Activated naive CD8-positive, alpha-beta T cell treated with anti-CD3 and anti-CD28 coated beads for 36 hours (primary cell): ENCODE measurements at places on chromosomes 4 and X.

DNA sequence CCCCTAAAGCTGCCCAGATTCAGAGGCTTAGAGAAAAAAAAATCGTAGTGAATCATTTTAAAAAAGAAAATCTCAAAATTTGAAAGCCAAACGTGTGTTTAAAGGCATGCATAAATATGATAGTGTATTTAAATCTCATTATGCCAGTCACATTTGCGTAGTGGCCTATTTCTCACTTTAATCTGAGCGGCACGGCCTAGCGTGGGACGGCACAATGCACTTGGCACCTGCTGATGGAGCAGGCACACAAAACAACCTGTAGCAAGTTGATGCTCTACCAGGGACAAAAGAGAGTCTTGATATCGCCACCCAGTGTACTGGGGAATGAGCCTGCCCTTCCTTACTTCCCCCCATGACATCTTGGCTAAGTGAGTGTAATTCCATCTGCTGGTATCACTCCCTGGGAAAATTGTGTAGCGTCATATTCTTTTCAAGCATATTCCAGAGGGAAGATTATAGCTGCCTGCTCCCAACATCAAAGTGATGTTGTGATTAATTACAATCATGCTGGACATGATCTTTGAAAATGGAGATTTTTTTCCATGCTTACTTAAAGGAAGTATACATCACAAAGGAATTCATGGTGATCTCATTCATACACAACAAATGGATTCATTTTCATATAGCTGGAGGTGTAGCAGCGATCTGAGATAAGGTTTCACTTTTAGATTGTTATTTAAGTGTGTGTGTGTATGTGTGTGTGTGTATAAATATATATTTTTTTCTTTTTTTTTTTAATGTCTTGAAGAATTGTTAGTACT, 138.8 kb downstream of the DCTD start:
- no peak for DNase-seq

DNA sequence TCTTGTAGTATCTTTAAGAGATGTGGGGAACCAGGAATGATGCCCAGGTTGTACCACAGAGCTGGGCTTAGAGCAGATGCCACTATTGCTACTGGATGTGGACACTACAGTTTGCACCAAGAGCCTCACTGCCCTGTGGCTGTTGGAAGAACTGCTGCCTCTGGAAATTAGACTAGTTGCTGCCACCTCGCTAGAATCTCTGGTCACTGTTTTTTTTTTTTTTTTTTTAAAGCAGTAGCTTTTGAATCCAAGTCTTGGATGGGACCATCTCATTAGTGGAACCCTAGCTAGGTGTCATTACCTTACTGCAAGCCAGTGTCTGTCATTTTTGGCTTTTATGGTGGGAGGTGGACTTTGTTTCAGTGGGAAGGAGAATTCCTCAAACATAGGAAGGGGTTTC, 105.5 kb downstream of the ARHGAP10 start:
- no peak for DNase-seq

DNA sequence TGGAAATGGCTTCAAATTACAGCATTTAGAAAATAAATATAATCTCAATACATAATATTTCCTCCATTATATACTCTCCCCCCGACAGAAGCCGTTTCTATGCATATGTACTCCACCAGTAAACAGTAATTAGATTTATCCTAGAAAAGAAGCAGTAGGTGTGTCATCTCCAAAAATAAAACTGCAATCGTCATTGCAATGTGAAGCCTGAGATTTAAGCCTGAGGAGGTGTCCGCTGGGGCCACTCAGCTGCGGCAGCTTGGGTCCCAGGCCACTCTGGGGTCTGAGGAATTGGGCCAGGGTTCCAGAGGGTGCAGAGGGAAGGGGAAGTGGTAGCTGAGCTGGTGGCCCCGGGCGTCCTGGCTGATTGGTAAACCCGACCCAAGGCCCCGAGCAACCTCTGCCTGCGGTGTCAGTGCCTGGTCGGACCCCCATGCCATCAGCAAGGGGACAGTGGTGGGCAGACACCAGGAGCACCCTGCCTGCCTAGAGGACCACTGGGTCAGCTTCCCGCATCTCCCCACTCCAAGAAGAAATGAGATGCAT, 7.8 kb upstream of the MXD4 start:
- no peak for DNase-seq

- no peak for DNase-seq
These were observed 459.0 kb upstream of the NR3C2 start for GRCh38 chr4:148901075-148901705.

- no peak for DNase-seq
These were observed 59.3 kb upstream of the CLDN34 start for GRCh38 chrX:9907645-9908387.

DNA sequence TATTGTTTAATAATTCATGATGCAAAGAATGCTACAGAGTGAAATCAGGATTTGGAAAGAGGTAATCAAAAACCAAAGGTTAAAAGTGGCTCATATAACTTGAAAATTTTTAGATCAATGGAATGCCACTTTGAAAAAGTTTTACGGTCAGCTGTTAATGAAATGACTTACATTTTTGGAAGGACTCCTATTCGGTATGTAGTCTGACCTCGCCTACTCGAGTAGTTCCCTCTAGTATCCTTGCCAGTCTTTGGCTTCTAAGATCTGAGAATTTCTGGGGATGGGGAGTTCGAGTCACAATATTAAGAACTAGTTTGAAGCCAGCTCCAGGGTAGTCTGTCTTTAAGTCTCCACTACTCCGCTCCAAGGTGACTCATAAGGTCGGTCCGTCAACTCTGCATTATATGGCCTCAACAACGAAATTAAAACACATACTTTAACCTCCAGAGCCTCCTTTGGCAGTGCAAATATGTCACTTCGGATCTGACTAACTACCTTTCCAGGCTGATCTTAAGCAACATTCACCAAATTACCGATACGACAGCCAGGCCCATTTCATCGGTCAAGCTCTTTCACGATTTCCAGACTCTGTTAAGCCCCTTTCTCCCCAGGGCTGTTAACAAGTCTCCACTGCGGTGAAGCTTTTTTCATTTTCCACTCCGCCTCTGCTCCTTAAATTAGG, 733 bp upstream of the NAA15 start:
- DNase-seq = no peak

DNA sequence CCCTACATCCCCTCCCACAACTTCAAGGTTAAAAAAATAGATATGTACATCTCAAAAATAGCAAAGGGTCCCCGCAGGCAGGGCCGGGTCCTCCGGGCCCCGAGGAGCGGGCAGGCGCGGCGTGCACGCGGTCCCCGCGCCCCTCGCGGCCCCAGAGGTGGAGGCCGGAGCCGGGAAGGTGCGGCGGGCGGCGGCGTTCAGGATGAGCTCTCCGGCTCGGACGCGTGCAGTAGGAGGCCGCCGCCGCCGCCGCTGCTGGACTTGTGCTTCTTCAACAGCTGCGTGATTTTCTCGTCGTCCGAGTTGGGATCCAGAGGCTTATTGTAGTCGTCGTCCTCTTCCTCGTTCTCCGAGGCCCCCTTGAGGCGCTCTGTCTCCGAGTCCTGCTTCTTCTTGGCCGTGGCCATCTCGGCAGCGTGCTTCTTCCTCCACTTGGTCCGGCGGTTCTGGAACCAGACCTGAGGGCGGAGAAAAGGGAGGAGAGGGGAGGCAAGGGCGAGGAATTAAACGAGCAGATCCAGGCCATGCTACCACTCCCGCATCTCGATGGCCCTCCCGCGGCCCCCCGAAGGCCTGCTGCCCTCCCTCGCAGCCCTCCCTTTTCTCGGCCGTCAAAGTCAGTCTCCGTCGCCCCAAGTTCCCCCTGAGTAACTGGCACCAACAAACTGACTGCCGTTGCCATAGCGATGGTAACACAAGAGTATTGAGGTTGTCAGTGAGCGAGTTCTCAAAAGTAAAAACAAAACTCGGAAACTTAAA, 5.8 kb downstream of the NKX6-1 start:
- DNase-seq = no peak
